HFFc6 (cell line): ENCODE measurements at places on chromosomes 3 and 15. TPM values are rescaled to one million over a fixed set of nuclear protein-coding genes. Genes with fewer than 3 reads are reported as not detected.

The SNX4 gene
- total RNA-seq, result 18.1 to 22.8 TPM (median 21.1 TPM) in 3 replicates

- no peak for DNase-seq
Observed at GRCh38 chr3:146507331-146508120, 36.9 kb downstream of the PLSCR1 start.

DNA sequence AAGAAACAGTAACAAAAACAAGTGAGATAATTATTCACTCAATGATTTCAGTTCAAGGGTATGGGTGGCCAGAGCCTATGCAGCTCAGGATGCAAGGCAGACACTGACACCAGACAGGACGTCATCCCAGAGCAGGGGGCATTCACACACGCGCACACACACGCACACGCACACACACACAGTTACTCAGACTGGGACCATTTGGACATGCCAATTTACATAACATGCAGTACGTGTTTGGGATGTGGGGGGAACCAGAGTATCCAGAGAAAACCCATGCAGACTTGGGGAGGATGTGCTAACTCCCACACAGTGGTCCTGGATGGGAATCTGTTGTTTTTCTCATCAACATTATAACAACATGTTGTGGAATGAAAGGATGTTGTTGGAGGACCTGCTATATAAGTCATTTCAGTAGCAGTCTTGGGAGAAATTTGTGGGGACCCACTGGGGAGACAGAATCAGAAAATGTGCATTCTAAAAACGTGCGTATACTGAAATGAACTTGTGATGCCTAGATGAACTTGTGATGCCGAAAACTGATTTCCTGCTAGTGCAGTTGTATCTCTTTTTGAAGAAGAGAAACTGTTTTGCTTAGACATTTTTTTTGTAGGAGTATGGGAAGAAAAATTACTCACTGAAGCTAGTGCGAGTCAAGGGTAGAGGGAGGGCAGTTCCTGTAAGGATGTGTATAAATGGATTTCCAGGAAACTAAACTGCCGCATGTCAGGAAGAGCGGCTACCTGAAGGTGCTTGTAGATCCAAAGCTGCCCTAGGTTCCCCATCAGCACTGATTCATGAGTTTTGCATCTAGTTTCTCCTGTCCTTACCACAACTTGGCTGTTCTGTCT, 25.2 kb downstream of the CD200 start:
- DNase-seq, result no peak

GRCh38 chr3:12232785-12233300, 56.0 kb upstream of the PPARG start:
- DNase-seq, result no peak
